Endothelial cell of umbilical vein (primary cell): ENCODE measurements at places on chromosomes 16 and 17. TPM values are rescaled to one million over a fixed set of nuclear protein-coding genes. Genes with fewer than 3 reads are reported as not detected.

Gene KRT15
- 2.8 TPM in 2 replicates for total RNA-seq

Gene TPSG1
- not detected in 2 replicates for total RNA-seq

Gene IRX5
- total RNA-seq, result not detected in 2 replicates

Gene C16orf86
- total RNA-seq, result 0.62 and 1.2 TPM in 2 replicates

Gene ZNF423
- 3.2 and 8.1 TPM in 2 replicates for total RNA-seq

Gene MT4
- not detected in 2 replicates for total RNA-seq

Gene PABPN1L
- not detected in 2 replicates for total RNA-seq

Gene TBC1D28
- not detected in 2 replicates for total RNA-seq

Gene NAGS
- total RNA-seq, result 5.8 and 6.1 TPM in 2 replicates

- H3K27me3 ChIP-seq, result peaks cover 11% of the 10 kb centered on the region
- no peak overlapping the region for H3K27ac ChIP-seq
- H3K4me3 ChIP-seq, result no peak overlapping the region
- H3K36me3 ChIP-seq, result no peaks in the 10 kb centered on the region
Measured at GRCh38 chr17:78650093-78650715, 73.0 kb upstream of the DNAH17 start.

GRCh38 chr17:19703828-19704613, 12.4 kb downstream of the SLC47A2 start:
- H3K4me3 ChIP-seq, result no peak overlapping the region
- no peak overlapping the region for H3K27ac ChIP-seq
- H3K27me3 ChIP-seq, result no peaks in the 10 kb centered on the region
- DNase-seq, result no peak

- H3K4me3 ChIP-seq, result no peak overlapping the region
- H3K27me3 ChIP-seq, result no peaks in the 10 kb centered on the region
- no peak overlapping the region for H3K27ac ChIP-seq
- H3K36me3 ChIP-seq, result no peaks in the 10 kb centered on the region
- no peak for DNase-seq
Measured at GRCh38 chr17:45121055-45121454, 11.3 kb downstream of the PLCD3 start.

DNA sequence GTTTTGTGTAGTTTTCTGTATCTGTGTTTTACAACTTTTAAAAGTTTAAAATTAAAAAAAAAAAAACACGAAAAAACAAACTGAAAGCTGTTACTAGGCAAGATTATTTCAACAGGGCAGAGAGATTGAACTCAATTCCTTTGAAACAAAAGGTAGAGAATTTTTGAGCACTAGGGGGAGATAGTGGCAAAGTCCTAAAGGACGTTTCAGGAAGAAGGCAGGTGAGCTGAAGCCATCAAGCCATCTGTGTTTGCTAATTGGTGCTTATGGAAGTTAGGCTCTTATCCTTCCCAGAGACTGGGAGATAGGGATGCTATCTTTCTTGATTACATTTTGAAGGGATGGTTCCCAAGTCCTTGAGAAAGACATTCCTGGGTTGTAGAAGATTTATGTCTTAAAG, 70.6 kb upstream of the CLEC3A start:
- H3K27me3 ChIP-seq, result no peaks in the 10 kb centered on the region
- no peak overlapping the region for H3K4me3 ChIP-seq
- H3K27ac ChIP-seq, result no peak overlapping the region

DNA sequence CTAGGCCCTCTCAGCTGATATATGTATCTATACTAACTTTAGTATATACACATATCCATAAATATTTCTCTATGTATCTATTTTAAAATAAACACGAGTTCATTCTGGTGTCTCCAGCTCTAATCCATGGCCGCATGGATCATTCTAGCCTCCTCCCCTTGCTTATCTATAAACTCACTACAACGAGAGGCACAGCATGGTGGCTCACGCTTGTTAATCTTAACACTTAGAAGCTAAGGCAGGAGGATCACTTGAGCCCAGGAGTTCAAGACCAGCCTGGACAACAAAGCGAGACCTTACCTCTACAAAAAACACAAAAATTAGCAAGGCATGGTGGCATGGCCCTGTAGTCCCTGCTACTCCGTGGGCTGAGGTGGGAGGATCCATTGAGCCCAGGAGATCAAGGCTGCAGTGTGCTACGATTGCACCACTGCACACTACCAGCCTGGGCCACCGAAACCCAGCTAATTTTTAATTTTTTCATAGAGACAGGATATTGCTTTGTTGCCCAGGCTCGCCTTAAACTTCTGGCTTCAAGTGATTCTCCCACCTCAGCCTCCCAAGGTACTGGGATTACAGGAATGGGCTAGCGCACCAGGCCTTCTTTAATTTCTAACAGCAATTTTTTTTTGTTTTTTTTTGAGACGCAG, 3.9 kb upstream of the ZNF207 start:
- peaks cover 8% of the 10 kb centered on the region for H3K4me1 ChIP-seq
- no peaks in the 10 kb centered on the region for H3K36me3 ChIP-seq
- H3K27me3 ChIP-seq, result no peaks in the 10 kb centered on the region
- H3K4me3 ChIP-seq, result no peak overlapping the region
- no peak overlapping the region for H3K27ac ChIP-seq

DNA sequence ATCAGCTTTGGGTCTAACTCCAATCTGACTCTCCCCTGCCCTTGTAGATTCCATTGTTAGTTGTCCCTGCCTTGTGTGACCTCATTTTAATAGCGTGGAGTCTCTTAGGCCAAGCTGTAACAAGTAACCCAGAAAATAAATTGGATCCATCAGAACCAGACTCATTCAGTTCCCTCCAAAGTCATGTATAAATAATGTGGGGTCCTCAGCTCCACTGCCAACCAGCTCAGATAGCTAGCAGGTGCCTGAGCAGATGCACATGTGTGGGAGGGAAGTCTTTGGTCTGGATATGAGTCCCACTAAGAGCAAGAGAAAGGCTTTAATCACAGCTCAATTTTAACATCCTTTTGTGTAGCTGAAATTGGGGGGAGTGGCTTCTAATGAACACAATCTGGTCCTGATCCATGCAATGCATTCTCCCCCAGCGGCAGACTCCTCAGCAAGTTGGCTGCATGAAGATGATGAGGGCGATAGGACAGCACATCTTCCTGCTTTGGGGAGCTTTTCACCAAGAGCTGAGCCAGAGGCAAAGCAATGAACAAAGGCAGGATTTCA, 151.6 kb downstream of the ABCC12 start:
- no peak overlapping the region for H3K4me3 ChIP-seq
- H3K36me3 ChIP-seq, result no peaks in the 10 kb centered on the region
- no peak for DNase-seq
- no peak overlapping the region for H3K27ac ChIP-seq

GRCh38 chr16:89430436-89431157, 59.8 kb downstream of the ANKRD11 start:
- DNase-seq, result no peak
- H3K27ac ChIP-seq, result no peak overlapping the region
- H3K4me3 ChIP-seq, result no peak overlapping the region
- no peaks in the 10 kb centered on the region for H3K36me3 ChIP-seq
- H3K4me1 ChIP-seq, result peaks cover 19% of the 10 kb centered on the region

GRCh38 chr17:35046245-35046644, 17.3 kb downstream of the RFFL start:
- no peak for DNase-seq
- peak overlapping the region; percentile 26 for H3K27ac ChIP-seq
- peaks cover 11% of the 10 kb centered on the region for H3K4me1 ChIP-seq
- no peaks in the 10 kb centered on the region for H3K27me3 ChIP-seq
- no peaks in the 10 kb centered on the region for H3K36me3 ChIP-seq

GRCh38 chr17:1724351-1724868, at the start of gene WDR81:
TSS of gene WDR81 (plus strand) at chr17:1724704. CDS start at chr17:1724960, 256 bp downstream.
- H3K4me3 ChIP-seq, result peak within 1 kb of the TSS; percentile 14
- H3K4me1 ChIP-seq, result peaks cover 7% of the 10 kb centered on the region
- H3K27me3 ChIP-seq, result no peaks in the 10 kb centered on the region
